ENCODE measurements at places on chromosomes 1 and 21.
A peak's percentile ranks its signal among the peaks of the same experiment; 100 is the strongest.

DNA sequence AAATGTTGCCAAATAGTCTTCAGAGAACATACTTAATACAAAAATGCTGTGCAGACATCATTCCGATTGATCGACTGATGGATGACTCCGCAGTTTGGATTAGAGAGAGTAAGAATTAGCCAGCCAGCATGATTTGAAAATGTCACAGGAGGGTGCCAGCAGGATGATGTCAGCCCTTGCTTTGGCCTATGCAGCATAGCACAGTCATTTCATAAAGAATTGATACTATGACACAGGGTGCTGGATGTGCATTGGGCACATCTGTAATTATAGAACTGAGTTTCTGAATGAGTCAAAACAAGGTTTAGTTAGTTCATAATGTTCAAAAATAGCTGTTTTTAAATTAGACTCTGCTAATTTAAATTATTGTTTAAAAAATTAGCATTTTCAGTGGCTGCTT, 21.6 kb upstream of the TRAF5 start:
- DNase-seq: peak; percentile 32

DNA sequence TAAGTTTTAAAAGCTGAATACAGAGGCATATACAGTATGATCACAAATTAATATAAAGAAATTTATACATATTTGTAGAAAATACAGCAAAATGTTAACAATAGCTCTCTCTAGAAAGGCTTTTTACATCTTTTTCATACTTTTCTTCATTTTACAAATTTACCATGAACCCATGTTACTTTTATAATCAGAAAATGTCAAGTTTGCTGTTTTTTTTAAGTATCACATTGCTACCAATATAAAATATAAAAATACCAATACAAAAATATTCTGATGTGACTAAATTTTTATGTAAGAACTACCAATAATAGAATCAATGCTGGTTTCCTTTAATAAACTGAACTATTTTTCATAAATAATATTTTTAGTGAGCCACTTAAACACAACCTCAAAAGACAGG, 84.4 kb upstream of the TTC39A start:
- DNase-seq: no peak

- DNase-seq: no peak
Observed at GRCh38 chr1:67118191-67118590, 16.6 kb downstream of the C1orf141 start.

DNA sequence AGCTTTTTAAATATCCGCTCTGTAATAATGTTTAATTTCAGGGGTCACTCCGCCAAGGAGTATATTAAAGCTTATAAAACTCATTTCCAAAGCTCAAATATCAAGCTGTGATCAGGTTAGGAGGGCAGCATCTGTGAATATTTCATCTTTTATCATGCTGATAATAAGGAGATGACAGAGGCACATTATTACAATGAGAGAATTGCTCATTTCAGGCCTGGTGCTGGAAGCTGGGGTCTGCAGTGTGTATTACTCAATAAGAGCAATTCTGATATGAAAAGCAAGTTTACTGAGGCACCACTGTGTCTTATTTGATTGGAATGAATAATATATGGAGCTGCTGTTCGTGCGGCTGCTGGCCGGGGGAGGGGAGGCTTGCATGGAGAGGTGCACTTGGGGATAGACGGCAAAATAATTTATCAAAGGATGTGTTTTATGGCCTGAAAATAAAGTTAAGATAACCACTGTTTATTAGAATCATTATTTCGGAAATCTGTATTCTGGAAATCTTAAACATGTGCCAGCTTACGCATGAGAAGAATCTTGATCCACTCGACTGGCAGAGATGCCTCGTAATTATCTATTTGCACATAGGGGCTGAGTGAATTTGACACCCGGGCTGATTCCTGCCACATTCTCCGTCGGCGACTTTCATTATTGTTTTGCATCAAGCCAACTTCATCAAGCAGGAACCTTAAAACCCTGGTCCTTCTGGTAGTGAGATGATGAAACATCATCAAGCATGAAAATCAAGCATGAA, 173.2 kb downstream of the RRAGC start:
- no peak for DNase-seq

DNA sequence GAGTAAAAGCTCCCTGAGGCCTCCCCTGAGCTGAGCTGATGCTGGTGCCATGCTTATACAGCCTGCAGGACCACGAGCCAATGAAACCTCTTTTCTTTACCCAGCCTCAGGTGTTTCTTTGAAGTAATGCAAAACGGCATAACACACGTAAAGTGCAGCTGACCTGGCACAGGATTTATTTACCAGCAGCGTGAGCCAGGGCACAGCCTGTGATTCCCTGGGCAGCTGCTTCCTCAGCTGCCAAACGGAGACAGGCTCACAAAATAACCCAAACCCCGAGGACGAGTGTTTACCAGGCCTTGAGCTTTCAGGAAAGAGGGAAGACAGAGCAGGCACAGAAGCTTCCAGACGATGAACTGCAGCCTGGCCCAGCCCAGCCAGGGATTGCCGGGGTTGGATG, 120.6 kb upstream of the ARHGEF16 start:
- DNase-seq: no peak

GRCh38 chr1:82348487-82348886, 547.8 kb downstream of the ADGRL2 start:
- no peak for DNase-seq

GRCh38 chr1:153251087-153251486, 8.4 kb upstream of the LORICRIN start:
- no peak for DNase-seq

GRCh38 chr1:244155661-244156060, 104.6 kb downstream of the ZBTB18 start:
- no peak for DNase-seq

DNA sequence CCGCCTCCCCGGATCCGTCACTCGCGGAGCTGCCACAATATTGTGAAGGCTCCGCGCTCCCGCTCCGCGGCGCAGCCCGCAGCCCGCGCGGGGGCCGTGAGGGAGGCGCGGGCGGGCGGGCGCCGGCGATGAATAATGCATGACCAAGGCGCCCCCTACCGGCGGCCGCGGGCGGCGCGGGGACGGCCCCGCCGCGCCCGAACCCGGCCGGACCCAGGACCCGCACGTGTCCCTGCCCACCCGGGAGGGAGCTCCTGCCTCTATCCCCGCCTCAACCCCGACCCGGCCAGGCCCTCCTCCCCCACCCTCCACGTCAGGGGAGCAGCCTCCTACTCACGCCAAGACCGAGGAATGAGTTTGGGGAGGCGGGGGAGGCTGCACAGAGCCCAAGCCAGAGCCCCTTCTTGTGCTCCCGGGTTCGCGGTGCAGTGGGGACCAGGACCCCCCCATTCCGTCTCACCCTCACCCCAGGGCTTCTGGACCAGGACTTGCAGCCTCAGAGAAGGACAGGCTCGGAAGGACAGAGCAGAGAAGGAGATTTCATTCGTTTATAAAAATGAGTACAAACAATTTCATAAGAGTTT, 70.8 kb upstream of the CASZ1 start:
- no peak for DNase-seq

GRCh38 chr1:46983830-46984586, 39.5 kb upstream of the CYP4X1 start:
- DNase-seq: no peak

DNA sequence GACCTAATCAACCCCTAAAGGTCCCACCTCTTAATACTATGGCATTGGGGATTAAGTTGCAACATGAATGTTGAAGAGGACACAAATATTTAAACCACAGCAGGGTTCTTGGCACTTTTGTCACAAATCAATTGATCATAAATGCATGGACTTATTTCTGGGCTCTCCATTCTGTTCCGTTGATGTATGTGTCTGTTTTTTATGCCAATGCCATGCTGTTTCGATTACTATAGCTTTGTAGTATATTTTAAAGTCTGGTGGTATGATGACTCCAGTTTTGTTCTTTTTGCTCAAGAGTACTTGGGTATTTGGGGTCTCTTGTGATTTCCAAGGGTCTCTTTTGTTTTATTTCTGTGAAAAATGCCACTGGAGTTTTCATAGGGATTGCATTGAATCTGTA, 34.7 kb upstream of the PLA2G2A start:
- no peak for DNase-seq

- DNase-seq: no peak
Observed at GRCh38 chr1:225863167-225863566, 19.0 kb downstream of the TMEM63A start.

GRCh38 chr1:108843390-108844137, 13.3 kb downstream of the AKNAD1 start:
- no peak for DNase-seq

- DNase-seq: peak; percentile 41
Observed at GRCh38 chr1:169546087-169546995, 39.9 kb downstream of the F5 start.

DNA sequence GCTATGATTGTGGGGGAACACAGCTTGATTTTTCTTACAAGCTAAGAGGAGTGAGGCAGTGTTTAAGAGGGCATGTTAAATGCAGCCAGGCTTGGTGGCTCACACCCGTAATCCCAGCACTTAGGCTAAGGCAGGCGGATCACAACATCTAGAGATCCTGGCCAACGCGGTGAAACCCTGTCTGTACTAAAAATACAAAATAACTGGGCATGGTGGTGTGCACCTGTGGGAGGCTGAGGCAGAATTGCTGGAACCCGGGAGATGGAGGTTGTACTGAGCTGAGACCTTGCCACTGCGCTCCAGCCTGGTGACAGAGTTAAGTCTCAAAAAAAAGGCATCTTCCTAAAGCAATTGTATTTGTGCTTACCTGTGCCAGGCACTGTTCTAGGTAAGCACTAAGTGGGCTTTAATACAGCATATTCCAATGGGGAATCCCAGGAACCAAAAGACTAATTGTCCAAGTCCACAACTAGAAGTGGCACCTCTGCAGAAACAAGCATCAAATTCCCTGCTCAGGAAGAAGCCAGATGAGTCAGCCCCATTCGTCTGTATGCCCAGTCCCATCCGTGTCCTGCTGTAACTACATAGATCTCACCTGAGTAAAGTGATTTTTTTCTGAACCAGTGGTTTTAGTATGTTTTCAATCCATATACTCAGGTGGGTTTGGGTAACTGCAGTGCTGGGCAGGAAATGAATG, 4.6 kb downstream of the RCC1 start:
- no peak for DNase-seq

DNA sequence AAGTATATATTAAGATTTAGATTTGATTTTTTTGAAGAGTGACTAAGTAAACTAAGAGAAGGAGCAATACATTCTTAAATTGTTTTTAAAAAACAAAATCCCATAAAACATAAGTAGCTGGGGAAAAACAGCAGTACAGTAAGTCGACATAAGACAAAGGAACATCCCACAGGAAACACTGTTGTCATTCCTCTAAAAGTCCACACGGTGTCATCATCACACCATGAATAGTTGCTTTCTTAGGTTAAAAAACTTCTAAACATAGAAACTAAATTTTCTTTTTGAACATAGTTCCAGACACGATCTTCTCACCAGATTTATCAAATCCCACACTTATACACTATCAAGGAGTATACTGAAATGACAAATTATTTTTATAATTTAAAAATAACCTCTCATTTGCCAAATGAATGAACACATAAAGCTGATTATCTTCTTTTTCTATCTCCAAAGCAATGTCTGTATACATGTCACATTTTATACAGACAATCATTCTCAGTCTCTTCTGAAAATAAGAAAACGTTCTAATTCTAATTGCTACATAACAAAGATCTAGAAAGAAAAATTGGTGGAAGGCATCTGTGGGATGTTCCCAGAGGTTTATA, 15.8 kb downstream of the ODF2L start:
- no peak for DNase-seq

DNA sequence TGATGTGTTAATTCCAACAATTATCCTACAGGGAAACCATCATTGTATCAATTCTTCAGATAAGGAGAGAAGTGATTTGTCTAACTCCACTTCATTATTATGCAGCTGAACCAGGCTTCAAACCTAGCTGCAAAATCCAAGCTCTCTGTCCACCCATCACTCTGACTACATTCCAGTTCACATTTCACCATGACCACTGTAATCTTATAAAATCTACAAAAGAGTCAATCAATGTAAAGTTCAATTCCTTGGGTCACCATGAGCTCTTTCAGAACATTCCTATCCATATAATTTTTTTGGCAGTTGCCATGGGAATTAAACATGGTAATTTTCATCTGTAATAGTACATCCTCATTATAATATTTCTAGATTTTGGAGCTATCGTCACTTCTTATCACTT, 100.9 kb downstream of the PLPPR5 start:
- DNase-seq: no peak

- no peak for DNase-seq
Observed at GRCh38 chr1:213933336-213933735, 54.4 kb upstream of the PROX1 start.

DNA sequence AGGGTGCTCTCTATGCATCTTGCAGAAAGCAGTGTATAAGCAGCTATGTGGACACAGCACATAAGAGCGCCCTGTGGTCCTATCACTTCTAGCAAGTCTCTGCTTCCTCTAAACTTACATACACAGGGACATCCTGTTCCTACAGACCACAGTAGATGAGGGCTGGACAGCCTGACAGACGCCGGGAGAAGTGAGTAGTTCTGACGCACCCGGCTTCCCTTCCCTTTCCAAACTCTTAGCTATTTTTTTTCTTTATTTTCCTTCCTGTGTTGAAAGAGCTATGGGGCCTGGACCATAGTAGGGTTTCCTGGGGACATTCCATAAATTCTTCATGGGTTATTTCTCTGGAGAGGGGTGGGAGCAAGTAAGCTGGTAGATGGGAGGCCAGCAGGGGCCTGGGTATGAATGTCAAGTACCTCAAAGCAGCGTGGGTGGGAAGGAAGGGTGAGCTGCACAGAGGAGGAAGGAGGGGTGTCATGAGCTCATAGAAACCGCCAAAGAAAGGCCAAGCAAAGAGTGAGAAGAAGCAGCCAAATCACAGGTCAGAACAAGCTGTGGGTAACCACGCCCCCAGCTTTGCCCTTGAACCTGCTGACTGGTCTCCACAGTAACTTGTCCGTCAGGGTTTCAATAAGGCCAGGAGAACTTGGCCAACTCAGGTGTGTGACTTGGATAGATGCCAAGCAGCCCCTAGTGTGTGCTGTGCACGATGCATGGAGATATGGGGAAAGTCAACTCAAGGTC, 36.6 kb downstream of the PLXNA2 start:
- peak; percentile 94 for DNase-seq

DNA sequence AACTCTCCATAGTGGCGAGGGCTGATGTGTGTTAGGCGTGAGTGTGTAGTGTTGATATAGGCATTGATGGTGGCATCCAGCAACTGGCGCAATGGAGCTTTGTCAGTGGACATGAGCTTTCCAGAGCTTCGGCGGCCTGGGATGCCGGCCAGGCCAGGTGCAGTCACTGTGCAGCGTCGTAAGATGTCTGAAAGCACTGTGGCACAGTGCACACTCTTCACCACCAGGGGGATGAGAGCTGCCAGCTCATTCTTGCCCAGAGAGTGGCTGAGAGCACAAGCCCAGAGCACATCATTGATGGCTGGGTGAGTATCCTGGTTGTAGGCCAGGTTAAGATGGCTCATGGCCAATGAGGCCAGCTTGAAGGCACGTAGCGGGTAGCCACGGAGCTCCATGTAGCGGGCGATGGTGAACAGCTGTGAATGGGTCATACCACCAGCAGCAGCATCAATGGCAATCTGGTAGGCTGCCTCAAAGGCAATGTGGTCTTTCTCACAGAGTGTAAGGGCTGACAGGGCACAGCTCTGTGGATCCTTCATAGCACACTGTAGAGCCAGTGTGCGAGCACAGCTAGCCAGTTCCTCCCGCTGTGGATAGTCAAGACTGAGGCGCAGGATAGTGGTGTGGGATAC, 6.7 kb downstream of the UROD start:
- peak; percentile 11 for DNase-seq
